ENCODE measurements at places on chromosomes 2 and 18.

DNA sequence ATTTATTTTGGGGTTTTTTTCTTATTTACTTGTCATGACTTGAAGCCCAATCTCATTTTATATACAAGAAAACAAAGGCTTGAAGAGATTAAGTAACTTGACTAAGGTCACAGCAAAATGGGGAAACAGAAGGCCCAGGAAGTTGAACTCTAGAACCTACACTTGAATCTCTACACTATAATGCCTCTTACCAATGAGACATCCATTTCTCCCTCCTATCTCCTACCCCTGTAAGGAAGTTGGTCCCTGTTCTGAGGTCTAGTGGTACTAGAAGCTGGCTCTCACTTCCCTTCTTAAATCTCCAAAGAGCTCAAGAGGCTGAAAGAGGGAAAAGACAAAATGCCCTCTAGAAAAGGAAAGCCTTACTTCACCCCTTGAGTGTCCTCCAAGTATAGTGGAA is 25.5 kb upstream of the IHH start:
- no peak for DNase-seq

- DNase-seq, result no peak
Observed at GRCh38 chr18:79625195-79625923, 54.2 kb upstream of the CTDP1 start.

- DNase-seq, result no peak
Observed at GRCh38 chr2:108013305-108013704, 27.0 kb downstream of the SLC5A7 start.

DNA sequence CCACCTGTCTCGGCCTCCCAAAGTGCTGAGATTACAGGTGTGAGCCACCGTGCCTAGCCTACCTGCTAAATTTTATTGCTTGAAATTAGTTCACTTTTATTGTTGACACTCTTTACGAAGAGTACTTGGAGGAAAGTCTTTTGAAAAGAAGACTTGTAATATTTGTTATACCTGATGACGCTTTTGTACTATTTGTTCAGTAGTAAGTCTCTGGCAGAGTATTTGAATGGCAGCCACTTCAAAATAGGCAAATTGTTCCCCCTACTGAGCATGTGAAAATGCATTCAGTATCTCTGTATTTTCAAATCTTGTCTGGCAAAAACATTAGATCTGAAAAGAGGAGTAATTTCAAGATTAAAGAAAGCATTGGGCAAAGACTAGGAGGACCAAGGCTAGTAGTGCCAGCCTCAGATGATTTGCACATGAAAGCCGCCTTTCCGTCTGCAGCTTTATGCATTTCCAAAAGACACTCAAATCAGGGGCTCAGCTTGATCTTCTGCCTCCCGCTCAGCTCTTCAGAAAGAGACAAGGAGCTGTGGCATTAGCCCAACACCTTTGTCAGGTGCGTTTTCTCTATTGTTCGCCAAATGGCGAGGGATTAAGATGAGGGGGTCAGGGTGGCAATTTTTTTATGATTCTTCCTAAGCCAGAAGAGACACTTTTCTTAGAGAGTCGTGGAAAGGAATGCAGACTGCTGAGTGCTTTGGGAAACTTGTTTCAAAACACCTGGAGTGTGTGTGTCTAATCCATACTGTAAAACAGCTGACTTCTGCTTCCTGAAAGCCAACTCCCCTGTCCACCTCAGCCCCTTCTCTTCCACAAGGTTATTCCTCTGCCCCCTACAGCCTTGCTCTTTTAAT is 18.8 kb upstream of the FOXI3 start:
- no peak for DNase-seq

DNA sequence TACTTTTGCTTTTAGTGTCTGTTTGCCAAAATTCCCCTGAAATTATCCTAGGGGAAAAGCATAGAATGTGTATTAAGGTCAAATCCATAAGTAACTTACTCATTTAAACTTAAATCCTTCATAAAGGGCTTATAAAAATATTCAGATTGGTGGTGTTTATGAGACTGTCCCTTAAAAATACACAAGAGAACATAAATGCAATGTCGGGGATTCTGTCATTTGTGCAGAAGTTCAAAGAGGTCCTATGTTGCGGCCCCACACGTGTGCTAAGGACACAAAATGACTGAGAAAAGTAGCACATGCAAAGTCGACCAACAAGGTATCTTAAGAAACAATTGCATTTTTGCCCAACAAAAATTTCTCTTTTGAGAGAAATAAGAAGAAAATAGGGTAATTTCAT is 225.1 kb downstream of the PIEZO2 start:
- no peak for DNase-seq

DNA sequence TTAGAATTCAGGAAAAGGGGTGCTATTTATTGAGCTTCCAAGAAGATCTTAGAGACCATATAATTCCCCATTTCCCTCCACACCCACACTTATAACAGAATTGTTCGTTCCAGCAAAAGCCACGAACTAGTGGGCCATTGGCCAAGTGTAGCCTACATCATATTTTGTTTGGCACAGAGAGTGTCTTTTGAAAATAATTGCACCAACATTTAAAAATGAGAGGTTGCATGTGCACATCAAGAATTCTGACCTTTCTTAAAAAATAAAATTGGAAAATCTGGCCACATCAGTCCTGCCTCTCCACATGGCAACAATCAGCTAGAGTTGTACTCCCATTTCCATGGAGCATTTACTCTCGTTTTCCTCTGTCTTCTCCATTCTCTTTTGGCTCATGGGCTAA is 655.5 kb upstream of the FANCL start:
- no peak for DNase-seq

DNA sequence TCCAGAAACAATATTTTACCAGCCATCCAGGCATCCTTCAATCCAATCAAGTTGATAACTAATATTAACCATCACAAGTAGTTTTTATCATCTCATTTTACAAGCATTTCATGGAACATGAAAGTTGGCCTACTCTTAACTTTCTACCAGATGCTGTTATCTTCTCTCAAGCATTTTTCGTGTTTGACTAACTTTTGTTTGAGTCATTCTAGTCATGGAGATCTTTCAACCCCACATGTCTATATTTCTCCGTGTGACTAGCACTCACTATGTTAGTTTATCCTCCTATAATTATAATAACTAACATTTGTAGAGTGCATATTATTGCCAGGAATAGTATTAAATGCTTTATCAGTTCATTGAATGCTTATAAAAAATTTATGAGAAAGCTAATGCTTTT is 307.0 kb upstream of the CWC22 start:
- no peak for DNase-seq

All from NCI-H2107 (cell line).